Pancreas (tissue), 10 donors: ENCODE measurements at places on chromosomes 16 and 17. TPM values are rescaled to one million over a fixed set of nuclear protein-coding genes. Genes with fewer than 3 reads are reported as not detected.

The KRTAP4-6 gene
- total RNA-seq, result not detected

The DNASE1L2 gene
- 1.3 TPM for total RNA-seq

The VPS9D1 gene
- 3.9 TPM for total RNA-seq

The FAM20A gene
- 0.59 TPM for total RNA-seq

The TMEM238L gene
- total RNA-seq, result not detected

The EXOC3L1 gene
- 0.75 TPM for total RNA-seq

The BAHCC1 gene
- total RNA-seq, result 8.0 TPM

The C17orf107 gene
- 3.1 TPM for total RNA-seq

The GAST gene
- not detected for total RNA-seq

The DLX3 gene
- total RNA-seq, result 0.16 TPM

The MXRA7 gene
- 37.0 TPM for total RNA-seq

- DNase-seq, result no peak
Observed at GRCh38 chr16:70576431-70577255, 53.0 kb downstream of the SF3B3 start.

DNA sequence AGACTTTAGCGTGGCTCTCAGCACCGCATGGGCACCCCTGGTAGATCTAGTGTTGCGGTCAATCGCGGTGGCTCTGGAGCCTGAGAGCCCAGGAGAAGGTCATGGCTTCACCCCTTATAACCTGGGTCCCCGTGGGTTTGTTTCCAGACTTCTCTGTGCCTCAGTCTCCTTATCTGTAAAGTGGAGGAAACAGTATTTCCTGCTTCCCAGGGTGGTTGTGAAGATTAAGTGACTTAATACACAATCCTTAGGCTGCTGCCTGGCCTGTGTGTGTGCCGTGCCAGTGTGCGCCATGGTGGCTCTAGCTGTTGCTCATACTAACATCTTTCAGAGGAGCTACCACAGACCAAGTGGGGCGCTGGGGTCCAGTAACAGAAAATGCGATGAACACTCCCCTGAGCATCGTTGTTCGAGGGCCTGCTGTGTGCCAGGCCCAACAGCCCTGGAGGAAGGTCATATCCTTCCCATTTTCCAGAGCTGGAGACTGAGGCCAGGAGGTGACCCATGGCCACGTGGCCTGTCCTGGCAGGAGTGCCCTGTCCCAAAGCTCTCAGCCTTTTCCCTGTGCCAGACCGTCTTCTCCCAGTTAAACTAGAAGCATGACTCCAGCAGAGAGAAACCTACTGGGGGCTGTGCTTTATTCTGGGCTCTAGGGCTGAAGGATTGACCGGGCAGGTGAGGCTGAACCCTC lies 70.1 kb downstream of the CMIP start:
- DNase-seq, result no peak

GRCh38 chr16:68451676-68452075 lies 3.4 kb upstream of the SMPD3 start:
- no peak for DNase-seq

DNA sequence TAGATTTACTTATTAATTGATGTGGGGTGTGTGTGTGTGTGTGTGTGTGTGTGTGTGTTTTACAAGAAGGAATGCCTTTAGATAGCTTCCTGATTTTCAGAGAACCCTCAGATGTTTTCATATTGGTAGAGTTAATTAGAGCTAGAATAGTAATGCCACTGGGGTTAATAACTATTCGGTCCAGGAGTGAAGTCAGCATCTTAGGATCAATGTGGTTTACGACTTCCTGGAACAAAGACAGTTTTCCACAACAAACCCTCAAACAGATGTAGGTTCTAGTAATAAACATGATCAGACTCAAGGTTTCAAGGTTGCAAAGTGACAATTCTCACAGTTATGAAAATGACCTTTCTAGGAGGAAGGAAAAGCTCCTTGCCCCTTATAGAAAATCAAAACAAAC lies 12.2 kb upstream of the SLC52A1 start:
- no peak for DNase-seq

GRCh38 chr16:11036040-11036439 lies 91.7 kb downstream of the CLEC16A start:
- DNase-seq, result no peak

- DNase-seq, result no peak
Observed at GRCh38 chr16:12802661-12803060, 1.0 kb downstream of the CPPED1 start.

DNA sequence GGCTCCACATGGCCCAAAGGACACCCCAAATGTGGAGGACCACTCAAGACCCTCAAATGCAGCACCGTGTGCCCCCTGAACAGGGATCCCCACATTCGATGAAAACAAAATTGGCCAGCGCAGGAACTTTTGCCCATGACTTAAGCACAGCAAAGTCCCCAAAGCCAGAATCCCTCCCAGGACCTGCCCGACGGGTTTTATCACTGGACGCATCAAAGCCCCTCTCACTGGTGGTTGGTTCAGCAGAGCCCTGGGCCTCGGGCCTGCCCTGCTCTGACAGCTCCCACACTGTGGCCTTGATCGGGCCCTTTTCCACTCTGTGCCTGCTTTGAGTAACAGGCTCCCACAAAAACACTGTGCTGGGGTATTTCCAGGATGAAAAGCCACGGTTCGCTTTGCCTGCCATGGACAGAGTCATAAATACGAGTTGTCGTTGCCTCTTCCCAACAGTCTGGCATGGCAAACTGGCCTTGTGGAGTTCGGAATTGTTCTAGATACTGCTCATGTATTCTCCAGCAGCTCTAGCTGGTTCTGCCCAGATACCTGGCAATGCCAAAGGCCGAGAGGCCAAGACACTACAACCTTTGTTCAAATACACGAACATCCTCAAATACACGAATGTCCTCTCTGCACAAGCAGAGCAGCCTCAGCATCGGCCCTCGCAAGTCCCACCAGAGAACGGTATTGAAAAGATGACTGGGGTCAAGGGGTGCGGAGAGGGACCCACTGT lies 46.4 kb downstream of the TBC1D16 start:
- no peak for DNase-seq

DNA sequence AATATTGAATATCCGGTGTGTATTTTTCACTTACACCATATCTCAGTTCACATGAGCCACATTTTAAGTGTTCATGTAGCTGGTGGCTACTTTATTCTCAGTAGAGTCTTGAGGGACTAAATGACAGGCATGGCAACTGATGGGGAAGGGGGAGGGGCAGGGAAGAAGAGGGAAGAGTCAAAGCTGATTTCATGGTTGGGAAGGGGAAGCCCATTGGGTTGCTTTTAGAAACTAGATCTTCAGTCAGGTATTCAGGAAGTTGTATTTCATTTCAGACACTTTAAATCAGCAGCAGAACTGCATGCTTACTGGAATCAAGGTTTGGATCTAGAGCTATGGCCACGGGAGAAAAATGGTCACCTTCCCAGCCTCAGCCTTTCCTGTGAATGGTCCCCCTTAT lies 2.9 kb upstream of the WIPI1 start:
- no peak for DNase-seq

DNA sequence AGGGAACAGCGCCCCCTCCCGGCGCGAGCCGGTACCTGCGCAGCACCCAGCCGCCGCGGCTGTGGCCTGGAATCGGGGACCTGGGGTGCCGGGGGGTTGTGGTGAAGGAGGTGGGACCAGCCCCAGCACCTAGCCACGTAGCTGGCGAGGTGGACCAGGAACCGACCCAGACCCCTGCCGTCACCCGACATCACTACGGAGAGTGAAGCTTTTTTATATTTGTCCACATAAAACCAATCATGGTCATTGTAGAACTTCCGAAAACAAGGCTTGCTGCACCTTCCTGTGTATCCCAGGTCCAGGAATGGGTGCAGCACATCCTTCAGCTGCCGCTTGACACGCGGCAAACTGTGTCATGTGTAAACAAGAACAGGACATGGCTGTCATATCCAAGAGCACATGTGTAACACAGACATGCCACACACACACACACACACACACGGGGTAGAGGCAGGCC lies 1.3 kb downstream of the HBQ1 start:
- no peak for DNase-seq

DNA sequence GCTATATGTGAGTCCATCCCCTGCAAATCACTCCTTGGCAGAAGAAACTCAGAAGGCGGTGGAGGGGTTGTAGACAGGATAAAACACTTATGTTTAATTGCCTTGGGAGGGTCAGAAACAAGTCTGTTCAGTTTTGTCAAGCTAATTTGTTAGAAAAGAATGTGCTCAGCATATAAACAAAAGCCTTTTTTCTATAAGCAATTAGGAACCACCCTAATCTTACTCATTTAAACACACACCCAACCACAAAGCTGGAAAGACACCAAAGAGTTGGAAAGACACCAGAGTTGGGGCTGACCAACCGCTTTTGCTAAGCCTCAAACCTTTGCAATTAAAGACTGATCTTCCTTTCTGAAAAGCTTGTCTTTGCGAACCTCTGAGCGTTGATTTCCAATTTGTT lies 439.2 kb upstream of the ERCC4 start:
- no peak for DNase-seq

GRCh38 chr16:30185683-30186421 lies 2.5 kb downstream of the CORO1A start:
- peak; percentile 20 for DNase-seq

- DNase-seq, result no peak
Observed at GRCh38 chr17:80455336-80455710, 21.1 kb downstream of the NPTX1 start.
